AG08396 (cell line): ENCODE measurements at places on chromosomes 1 and 21.

GRCh38 chr1:220076861-220077762 is 12.5 kb downstream of the BPNT1 start:
- DNase-seq, result no peak

DNA sequence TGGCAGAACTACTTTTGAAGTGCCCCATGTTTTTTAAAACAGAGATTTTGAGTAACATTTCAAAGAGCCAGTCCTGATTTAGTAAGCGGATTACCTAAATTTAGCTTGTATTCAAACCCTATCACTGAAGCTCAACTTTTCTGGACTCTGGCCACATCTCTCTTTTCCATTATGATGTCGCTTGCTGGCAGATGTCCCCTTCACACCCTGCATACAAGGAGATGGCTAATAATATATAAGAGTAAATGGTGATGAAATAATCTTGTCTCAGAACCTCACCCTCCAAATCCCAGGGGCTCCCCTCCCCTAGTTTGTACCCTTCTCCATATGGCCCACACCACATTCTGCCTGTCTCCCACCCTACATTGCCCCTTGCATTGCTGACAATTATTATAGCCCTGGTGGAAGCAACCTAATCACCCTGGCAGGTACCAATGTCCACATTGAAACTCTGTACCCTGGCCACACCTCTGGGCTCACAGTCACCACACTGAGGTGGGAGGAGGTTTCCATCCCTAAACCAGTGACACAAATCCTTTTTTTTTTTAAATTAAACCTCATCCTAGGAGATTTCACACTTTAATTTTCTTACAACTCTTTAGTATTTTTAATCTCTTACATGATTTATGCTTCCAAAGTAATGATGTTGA is 106.0 kb upstream of the SYT6 start:
- DNase-seq, result no peak

- DNase-seq, result no peak
These were observed 2.0 kb downstream of the MAPKAPK2 start for GRCh38 chr1:206686478-206687249.

- DNase-seq, result peak; percentile 14
These were observed 88.4 kb downstream of the GTF2B start for GRCh38 chr1:88802950-88803349.

DNA sequence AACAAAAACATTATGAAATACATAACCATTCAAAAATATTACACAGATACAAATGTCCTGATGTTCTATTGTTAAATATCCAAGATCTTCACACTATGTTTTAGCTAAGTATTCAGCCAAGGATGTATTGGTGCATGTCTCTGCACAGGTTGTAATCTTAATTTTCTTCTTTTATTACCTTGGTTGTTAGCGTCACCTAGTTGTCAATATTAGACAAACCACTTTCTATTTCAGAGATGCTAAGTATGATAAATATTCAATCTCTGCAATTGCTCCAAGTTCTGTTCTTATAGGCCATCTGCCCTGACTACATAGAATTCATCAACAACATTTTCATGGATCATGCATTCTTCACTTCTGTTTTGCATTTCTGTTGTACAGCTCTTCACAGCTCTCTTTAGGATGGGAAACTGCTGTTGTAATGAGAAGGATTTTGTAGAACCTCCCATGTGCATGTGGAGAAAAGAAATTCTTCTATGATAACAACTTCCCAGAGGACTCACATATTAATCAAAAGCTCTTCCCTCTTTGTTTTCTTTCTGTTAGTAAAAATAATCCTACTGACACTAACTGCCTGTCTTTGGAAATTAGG is 380.1 kb downstream of the NUF2 start:
- DNase-seq, result no peak

- no peak for DNase-seq
These were observed 94.3 kb downstream of the VAV3 start for GRCh38 chr1:107870696-107871095.
